Natural killer cell (primary cell): ENCODE measurements at places on chromosomes 1 and 21.

- no peak for DNase-seq
Measured at GRCh38 chr1:119815361-119815760, 4.1 kb upstream of the REG4 start.

DNA sequence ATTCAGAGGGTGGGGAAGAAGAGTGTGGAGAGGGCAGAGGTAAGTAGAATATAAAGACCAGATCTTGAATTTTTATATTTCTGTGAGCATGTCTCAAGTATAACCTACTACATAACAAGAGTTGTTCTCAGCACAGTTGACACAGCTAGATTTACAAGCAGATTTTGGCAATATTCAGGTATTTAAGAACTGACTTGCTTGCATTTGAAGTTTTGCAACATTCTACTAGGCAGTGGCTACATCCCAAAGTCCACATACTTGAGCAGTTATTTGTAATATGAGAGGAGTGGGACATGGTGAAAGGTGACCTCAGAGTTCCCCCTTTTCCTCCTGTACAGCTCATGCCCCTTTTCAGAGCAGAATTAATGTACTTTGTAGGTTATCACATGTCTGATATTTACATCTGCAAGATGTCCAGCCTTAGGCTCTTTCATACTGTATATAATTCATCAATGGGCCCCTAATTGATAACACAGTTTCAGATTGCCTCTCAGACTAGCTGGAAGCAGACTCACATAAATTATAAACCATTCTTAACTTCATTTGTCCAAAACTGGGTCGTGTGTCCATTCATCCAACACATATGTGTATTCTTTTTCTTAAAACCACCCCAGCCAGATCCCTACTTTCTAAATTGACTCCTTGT is 136.7 kb upstream of the RAVER2 start:
- DNase-seq, result no peak

GRCh38 chr1:116515702-116516101 is 55.1 kb downstream of the CD58 start:
- peak; percentile 78 for DNase-seq

DNA sequence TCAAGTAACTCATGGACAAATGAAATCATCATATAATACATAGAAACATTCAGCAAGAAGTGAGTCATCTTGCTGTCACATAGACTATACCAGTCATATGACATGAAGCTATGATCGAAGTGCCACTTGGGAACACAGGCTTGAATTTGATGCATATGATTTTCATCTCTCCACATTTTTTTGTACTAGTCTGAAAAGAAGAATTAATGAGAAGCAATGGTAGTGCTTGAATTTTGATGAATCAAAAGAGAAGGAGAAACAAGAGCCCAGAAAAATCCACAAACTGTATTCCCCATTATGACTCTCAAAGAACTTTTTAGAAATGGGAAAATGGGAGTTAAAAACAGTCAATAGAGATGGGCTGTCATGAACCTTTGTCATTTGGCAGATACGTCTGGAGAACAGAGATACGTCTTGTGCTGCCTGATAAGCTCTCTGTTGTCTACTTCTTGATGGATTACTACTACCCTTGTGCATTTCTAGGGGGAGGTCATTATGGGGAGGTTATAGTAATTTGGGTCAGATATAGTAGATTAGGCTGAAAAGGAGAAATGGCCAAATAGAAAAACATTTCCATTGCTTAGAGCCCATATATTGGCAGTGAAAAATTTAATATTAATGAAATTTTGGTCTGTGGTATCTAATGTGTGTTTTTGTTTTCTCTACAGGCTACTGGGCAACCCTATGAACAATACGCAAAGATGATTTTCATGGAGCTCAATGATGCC is 8.0 kb upstream of the LEPR start:
- no peak for DNase-seq

GRCh38 chr21:44455524-44456213 is 359 bp downstream of the LRRC3 start:
- DNase-seq, result no peak

GRCh38 chr1:171515299-171515698 is 30.0 kb downstream of the PRRC2C start:
- no peak for DNase-seq

DNA sequence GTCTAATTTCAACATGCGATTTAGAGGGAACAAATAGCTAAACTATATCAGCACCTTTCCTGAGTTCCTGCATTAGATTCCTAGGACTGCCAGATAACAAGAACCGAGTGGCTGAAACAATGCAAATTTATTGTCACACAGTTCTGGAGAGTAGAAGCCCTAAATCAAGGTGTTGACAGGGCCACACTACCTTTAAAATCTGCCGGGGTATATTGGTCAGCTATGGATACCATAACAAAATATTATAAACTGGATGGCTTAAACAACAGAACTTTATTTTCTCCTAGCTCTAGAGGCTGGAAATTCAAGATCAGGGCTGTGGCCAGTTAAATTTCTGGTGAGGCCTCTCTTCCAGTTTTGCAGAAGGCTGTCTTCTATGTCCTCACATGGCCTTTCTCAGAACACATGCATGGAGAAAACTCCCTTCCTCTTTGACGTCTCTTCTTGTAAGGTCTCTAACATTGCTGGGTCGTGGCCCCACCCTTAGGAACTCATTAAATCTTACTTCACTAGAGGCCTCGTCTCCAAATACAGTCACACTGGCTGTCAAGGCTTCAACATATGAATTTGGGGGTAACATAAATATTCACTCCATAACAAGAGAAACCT is 144.3 kb downstream of the FCRL5 start:
- DNase-seq, result no peak

- DNase-seq, result no peak
Measured at GRCh38 chr1:61326713-61327112, 244.4 kb downstream of the NFIA start.

DNA sequence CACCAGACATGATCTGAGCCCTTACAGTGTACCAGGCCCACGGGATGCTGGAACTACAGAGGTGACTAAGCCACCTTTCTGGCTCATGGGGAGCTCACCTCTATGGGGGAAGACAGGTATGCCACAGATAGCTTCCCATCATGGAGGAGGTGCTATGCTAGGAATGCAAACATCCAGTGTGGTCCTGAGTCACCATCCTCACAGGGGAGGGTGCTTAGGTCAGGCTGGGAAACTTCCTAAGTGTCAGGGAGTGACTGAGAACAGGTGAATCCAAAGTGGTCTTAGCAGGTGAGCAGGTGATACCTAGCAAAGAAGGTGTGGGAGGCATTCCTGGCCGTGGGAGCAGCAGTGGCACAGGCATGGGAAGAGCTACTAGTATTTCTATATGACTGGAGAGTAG is 8.6 kb upstream of the RASSF5 start:
- DNase-seq, result no peak

GRCh38 chr1:158931055-158931737 is at the start of gene PYHIN1:
Gene PYHIN1 (plus strand): TSS chr1:158931552. CDS start chr1:158936911, 5,359 bp downstream.
- DNase-seq, result no peak

DNA sequence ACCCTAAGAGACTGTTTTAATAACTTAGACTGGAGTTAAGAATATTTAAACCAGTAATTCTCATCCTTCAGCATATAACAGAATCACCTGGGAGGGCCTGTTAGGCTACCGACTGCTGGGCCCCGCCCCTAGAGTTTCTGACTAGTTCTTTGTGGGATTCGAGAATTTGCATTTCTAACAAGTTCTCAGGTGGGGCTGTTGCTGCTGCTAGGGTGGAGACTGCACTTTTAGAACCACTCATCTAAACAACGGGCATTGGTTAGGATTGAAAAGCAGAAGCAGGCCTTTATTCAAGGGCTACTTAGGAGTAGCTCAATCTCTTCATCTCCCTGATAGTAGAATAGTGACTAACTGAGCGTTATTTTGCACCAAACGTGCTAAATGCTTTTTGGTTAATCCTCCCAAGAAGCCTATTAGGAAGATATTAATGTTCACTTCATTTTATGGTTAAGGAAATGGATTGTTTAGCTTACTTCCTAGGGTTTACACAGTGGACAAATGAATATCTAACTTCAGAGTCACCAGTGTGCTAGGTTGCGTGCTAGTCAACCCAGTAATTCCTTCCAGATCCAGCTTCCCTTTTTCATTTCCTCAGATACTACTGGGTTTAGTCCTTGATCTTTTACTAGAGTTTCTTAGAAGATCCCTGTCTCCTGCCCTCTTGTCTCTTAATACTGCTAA is 31.1 kb upstream of the UAP1 start:
- no peak for DNase-seq

DNA sequence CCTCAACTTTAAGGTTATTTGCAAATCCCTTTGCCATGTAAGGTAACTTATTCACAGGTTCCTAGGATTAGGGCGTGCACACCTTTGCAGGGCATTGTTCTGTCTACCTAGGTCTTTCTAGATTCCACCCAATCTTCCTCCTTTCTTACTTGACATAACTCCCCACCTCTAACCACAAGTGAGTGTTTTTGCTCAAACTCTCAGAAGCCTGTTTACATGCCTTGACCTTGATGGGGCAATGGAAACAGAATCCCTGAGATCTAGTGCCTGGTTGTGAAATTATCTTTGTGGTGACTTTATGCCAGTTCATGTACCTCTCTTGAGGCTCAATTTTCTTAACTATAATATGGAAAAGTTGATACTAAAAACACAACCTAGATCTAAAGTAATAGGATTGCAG is 296.6 kb downstream of the TTLL7 start:
- DNase-seq, result no peak

GRCh38 chr1:90835661-90836344 is 118.7 kb upstream of the BARHL2 start:
- DNase-seq, result no peak

DNA sequence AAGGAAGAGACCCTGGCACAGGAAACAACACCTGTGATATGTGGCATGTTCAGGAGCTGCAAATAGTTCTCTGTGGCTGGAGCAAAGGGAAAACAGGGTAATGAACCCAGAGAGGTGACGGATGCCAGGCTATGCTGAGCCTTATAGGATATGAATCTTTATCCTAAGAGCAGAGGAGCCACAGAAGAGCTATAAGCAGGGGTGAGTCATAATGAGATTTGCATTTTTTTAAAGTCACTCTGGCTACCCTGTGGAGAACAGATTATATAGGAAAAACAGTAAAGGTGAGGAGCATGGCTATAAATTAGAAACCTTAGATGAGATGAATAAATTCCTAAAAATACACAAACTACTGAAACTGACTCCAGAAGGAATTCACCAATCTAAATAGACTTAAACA is 12.8 kb upstream of the MPL start:
- no peak for DNase-seq

DNA sequence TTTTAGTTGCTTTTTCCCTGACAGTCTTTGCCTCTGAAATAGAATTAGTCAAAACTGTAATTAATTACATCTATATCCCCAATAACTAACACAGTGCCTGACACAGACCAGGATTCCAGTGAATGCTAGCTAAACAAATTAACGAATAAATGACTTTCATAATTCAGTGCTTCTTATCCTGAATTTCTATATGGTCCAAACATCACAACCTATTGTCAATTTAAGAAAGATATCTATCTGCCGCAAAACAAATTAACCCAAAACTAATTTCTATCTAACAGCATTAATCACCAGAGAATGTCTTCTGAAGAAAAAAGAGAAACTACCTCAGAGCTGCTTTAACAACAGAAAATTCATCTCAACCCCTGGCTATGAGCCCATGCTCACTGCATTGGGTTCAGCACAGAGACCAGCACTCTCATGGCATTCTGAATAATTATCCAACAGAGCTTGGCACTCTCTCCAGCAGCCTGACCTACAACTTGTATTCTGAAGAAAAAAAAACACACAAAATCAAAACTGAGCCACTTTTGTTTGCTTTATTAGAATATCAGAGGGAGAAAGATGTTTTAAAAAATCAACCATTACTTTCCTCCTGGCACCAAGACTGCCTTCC is 547.3 kb upstream of the BEND5 start:
- DNase-seq, result no peak

- DNase-seq, result no peak
Measured at GRCh38 chr1:230909974-230910754, 41.8 kb upstream of the C1orf198 start.

DNA sequence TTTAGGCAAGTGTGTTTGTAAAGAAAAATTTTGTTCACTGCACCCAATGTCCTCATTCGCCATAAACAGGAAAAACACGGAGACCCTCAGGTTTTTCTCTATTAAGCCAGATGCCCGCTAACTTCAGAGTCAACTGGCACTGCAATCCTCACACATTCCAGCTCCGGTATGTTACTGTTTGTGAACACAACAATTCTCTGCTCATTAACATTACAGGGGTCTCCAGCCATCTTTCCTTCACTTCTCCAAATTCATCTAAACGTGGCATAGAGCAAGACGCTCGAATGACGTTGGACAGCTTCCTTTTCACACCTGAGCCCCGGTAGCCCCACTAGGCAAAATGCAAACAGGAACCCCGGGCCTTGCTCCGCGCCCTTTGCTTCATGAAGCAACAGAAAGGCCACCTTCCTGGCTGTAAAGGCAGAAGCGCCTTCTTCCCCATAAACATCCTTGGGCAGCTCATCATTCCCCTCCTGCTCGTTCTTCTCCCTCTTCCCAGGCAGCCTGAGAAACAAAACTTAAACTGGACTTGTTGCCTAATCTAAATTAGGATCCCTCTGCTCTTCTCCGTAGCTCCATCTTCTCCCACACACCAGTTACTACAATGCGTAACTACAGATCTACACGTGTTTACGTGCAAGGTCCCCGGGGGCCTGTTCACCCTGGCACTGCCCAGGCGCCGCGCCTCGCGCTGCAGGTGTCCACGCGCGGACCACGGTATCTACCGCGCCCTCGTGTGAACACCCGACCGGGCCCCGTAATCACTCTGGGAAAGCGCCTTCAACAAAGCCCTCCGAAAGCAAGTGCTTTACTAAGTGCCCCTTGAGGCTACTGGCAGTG is 1.2 kb downstream of the LBR start:
- DNase-seq, result peak; percentile 61

DNA sequence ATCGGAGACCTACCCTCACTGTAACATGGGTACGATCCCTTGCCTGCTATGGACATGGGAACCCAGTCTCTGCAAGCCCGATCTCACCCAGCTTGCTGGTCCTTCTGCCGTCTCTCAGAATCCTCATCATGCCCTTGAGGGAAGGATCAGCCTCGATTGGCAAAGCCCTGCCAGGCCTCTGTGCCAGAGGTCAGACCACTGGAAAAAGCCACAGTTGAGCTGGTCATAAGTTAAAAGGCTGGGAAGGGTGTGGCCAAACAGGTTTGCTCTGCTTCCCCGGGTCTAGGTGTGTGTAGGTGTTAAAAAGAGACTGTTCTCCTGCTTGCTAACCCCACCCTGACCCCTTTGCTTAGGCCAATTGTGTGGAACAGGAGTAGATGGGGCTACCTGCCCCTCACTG is 19.5 kb upstream of the PADI3 start:
- no peak for DNase-seq

GRCh38 chr1:36912365-36912865 is 121.9 kb downstream of the GRIK3 start:
- DNase-seq, result no peak

GRCh38 chr1:211811126-211811525 is 19.4 kb downstream of the LPGAT1 start:
- DNase-seq, result no peak

- no peak for DNase-seq
Measured at GRCh38 chr21:25831300-25831960, 96.7 kb downstream of the GABPA start.

GRCh38 chr1:173423291-173423690 is 53.8 kb upstream of the PRDX6 start:
- DNase-seq, result no peak

- DNase-seq, result no peak
Measured at GRCh38 chr1:25556791-25557476, 13.5 kb downstream of the LDLRAP1 start.

- DNase-seq, result no peak
Measured at GRCh38 chr1:32352831-32353383, 9.4 kb downstream of the FAM229A start.

- DNase-seq, result no peak
Measured at GRCh38 chr1:115814685-115815398, 26.1 kb downstream of the NHLH2 start.
